ENCODE measurements at places on chromosomes 3 and 15.
A peak's percentile ranks its signal among the peaks of the same experiment; 100 is the strongest.

- no peak for DNase-seq
Measured at GRCh38 chr15:79290642-79291275, 8.2 kb downstream of the ANKRD34C start.

GRCh38 chr3:72093270-72093991 lies 308.5 kb upstream of the PROK2 start:
- no peak for DNase-seq

DNA sequence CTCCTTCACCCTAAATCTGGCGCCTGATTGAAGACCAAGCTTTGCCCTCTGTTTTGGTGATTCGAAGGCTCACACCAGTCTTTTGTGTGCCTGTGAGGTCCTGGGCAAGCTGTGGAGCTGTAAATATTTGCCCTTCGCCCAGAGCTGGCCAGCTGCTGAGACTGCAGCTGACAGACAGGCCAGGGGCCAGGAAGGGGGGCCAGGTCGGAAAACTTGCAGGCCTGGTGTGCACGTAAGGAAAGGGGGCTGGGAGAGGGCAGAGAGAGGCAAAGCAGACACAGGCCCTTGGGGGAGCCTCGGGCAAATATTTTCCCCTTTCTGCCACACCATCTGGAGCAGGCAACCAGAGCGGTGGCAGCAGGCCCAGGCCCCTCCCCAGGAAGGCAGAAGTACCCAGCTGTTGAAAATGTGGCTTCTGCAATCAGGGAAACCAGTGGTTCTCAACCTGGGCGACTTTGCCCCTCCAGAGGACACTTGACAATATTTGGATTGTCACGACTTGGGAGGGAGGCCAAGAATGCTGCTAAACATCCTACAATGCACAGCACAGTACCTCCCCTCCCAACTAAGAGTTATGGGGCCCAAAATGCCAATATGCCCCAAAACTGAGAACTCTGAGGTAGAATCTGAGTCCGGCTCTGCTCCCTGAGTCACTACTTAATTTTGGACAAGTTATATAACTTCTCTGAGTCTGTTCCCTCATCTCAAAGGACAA lies 2.5 kb downstream of the PDZRN3 start:
- no peak for DNase-seq

DNA sequence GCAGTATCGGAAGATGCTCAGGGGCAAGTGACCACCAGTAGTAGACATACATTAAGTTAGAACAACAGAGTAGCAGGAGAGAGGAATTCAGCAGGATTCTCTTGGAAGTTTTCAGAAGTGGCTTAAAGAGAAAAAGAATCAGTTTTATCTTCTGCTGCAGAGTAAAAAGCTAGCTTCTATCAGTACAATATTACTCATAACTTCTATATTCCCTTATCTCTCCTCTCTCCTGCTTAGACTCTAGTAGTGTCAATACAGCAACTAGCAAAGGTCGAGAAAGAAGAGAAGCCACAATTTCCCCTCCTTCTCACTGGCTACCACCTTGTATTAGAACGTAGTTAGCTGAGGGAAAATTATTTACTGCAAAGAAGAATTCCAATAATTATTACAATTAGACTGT lies 539.7 kb downstream of the DIPK2A start:
- no peak for DNase-seq

GRCh38 chr15:98403569-98403968 lies 244.8 kb upstream of the IGF1R start:
- DNase-seq, result no peak

- DNase-seq, result no peak
Measured at GRCh38 chr3:166499636-166500035, 662.4 kb upstream of the BCHE start.

DNA sequence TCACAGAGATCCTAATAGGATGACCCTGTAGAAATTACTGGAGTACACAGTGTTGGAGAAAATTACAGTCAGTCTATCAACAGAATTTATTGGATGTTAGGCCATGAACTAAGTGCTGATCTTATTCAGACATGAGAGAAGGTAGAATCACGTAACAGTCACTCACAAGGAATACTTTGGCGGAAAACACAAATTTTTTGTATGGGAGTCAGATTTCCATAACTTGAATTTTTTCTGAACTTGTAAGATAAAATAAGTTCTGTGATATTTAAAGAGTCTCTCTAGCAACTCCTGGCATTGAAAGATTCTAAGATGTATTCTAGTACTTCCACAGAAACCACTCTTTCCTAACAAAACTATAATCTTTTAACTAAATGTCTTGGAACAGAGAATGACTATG lies 178.8 kb upstream of the MME start:
- no peak for DNase-seq

- DNase-seq, result peak; percentile 0
Measured at GRCh38 chr3:76044601-76045600, 259.6 kb upstream of the ZNF717 start.

DNA sequence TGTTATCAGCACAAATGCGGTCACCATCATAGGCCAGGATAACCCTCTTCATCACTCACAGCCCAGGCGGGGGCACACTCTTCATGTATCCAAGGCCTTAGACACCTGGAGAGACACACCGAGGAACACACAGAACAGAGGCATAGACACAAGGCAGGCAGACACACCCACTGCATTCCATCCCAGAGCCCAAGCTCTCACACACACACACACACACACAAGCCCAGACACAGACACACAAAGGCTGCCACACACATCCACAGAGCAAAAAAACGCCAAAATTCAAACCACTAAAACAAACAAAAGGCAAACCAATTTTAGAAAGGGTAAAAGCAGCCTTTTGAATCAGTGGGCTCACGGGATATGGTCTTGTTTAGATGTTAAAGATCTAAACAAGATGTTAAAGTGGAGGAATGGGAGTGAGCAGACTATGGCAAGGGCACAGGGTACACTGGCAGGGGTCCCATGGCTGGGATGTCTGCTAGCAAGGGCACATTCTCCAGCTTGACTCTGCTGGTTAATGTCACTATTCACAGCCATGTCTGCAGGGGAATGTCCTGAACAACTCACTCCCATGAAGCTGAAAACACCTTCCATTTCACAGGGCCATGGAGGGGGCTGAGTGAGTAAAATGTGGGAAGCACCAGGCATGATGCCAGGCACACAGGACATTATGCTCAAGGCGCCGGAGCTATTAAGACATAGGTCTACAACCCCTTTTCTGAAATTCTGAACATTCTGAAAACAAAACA lies 14.9 kb upstream of the CRABP1 start:
- no peak for DNase-seq

All from stimulated activated CD4-positive, alpha-beta T cell treated with anti-CD3 and anti-CD28 coated beads, Interleukin-2, amount 100 ng/mL, for 48 hours (primary cell).